ENCODE measurements at places on chromosomes 3 and 15. TPM values are rescaled to one million over a fixed set of nuclear protein-coding genes. Genes with fewer than 3 reads are reported as not detected.

Gene MTFMT
- 27.5 TPM for total RNA-seq

Gene GABRR3
- total RNA-seq = not detected

Gene NMB
- total RNA-seq = 22.8 TPM

Gene PPP1R14D
- not detected for total RNA-seq

Gene WNT7A
- 0.06 TPM for total RNA-seq

Gene PLA2G4F
- not detected for total RNA-seq

All from A549 treated with AZD2906 at 1 μM for 4 hours (cell line).